A549 treated with RU486 at 1 μM for 4 hours (cell line): ENCODE measurements at places on chromosomes 1 and 21. TPM values are rescaled to one million over a fixed set of nuclear protein-coding genes. Genes with fewer than 3 reads are reported as not detected.

MCM3AP gene
- total RNA-seq: 29.4 to 43.0 TPM (median 40.0 TPM) in 5 replicates

PTGS2 gene
- total RNA-seq: 5.8 to 11.2 TPM (median 9.0 TPM) in 5 replicates

SMYD2 gene
- 29.4 to 35.3 TPM (median 34.8 TPM) in 5 replicates for total RNA-seq

FCGR1A gene
- total RNA-seq: not detected in 5 replicates
